Dorsolateral prefrontal cortex (tissue), 122 donors: ENCODE measurements at places on chromosomes 5 and 9.
A peak's percentile ranks its signal among the peaks of the same experiment; 100 is the strongest.

GRCh38 chr5:88732862-88733261 is 150.1 kb downstream of the MEF2C start:
- no peak for DNase-seq

GRCh38 chr5:154509784-154510555 is 31.9 kb upstream of the HAND1 start:
- DNase-seq, result no peak

GRCh38 chr5:114391321-114391720 is 29.5 kb downstream of the KCNN2 start:
- no peak for DNase-seq

GRCh38 chr5:78626009-78626571 is 22.5 kb downstream of the LHFPL2 start:
- no peak for DNase-seq

GRCh38 chr9:2363138-2363745 is 258.3 kb upstream of the VLDLR start:
- DNase-seq, result no peak

- DNase-seq, result no peak
Observed at GRCh38 chr5:40675396-40676133, 4.2 kb upstream of the PTGER4 start.

GRCh38 chr9:97633859-97634490 is 354 bp downstream of the NCBP1 start:
- DNase-seq, result peak; percentile 49

DNA sequence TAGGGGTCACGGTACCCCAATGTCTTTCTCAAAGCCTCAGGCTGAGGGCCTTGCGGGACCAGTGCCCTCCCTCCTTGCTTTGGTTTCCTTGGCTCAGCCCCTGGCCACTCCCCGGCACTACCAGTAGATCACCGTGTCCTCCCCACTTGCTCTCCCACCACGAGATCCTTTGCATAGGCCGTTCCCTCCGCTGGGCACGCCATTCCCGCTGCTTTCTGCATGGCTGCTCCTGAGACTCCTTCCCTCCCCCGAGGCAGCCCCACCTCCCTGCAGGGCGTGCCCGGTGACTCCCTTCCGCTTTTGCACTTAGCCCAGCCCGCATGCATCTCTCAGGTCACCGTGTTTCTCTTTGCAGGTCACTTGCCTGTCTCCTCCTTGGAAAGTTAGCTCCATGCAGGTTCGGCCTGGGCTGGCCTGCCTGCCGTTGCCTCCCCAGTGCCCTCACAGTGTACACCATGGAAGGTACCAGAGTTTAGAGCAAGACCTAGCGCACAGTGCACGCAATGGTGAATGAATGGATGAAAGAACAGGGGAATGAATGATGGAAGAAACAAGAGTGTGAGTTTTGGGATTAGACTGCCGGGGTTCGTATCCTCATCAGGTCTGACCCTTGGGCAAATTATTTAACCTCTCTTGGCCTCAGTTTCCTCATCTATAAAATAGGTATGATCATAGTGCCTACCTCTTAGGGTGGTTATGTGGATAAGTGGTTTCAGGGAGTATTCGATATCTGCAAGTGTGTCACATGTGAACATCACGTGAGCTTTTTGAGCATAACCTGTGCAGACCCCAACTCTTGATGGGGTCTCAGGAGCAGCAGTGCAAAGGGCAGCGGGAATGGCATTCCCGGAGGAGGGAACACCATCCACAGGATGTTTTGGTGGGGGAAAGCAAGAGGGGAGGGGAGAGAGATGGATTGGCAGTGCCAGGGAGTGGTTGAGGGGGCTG is 214.3 kb downstream of the C9orf50 start:
- DNase-seq, result no peak

- DNase-seq, result no peak
Observed at GRCh38 chr5:59725392-59725767, 168.1 kb downstream of the PDE4D start.

DNA sequence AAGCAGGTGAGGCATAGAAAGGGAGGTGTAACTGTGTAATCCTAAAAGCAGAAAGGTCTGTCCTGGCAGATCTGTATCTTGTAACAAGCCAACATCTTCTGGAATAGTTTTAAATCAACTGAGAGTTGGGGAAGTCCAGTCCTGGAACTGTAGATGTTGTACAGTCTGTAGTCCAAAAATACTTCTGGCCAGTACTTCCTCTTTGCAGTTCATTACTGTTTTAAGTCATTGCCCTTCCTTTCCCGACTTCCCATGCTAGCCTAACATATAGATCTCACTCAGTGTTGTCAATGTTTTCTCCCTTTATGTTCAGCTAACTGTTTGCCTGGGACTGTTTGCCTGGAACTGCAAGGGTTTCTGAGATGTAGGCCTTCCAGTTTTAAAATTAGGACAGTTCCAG is 168.5 kb upstream of the ISL1 start:
- DNase-seq, result no peak

DNA sequence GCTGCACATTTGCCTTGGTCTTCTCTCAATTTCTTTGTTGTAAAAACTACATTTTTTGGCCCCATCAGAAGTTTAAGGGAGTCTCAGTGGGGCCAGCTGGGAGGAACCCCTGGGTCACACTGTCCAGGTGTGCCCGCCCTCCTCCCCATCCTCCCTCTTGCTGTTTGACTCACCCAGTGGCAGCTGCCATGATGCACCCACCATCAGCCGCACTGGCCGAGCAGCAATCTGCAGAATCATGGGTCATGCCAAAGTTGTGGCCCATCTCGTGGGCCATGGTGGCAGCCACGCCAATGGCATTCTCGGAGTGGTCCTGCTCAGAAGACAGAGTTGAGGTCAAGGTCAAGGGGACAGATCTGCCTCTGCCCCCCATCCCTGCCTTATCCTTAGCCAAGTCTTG is 45.5 kb downstream of the NIPAL4 start:
- DNase-seq, result no peak

DNA sequence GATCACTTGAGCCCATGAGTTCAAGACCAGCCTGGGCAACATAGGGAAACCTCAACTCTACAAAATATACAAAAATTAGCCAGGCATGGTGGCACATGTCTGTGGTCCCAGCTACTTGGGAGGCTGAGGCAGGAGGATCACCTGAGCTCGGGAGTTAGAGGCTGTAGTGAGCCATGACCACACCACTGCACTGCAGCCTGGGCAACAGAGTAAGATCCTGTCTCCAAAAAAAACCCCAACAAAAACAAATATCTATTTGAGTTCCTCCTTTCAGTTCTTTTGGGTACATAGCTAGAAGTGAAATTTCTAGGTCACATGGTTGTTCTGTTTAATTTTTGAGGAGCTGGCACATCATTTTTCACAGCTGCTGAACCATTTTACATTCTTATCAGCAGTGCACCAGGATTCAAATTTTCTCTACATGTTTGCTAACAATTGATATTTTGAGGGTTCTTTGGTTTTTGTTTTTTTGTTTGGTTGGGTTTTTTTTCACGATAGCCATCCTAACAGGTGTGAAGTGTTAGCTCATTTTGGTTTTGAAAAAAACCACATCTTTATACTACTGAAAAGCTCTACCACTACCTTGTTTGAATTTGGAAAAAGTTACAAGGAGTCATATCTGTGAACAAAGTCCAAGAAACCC is 176.9 kb upstream of the SLC12A2 start:
- no peak for DNase-seq

DNA sequence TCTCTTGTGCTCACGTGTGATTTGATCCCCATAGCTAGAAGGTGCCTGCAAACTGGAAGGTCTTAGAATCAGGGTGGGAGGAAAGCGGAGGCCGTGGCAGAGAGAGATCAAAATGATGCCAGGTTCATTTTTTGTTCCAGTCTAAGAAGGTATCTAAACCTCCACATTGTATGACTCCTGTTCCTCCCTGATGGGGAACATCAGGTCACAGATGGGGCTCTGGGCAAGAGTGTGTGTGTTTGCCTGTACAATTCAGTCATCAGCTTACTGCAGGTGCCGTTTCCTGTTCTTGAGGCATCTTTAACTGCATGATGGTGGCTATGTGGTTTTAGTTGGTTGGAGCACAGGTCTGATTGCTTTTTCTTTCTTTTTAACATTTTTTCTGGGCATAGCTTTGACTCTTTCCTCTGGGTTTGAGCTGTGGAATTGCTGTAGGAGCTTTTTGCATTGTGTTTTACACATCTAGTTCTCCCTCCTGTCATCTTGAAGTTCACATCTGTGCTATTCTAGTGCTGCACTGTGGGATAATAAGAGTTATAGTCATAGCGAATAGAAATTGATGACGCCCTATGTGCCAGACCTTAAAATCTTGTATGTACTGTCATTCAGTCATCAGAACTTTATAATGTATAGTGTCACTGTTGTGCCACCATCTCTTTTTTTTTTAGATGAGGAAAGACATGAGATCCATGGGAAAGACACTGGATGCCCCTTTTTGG is 30.8 kb downstream of the ARHGAP26 start:
- no peak for DNase-seq

GRCh38 chr9:81552581-81552991 is 136.8 kb downstream of the TLE1 start:
- DNase-seq, result no peak

DNA sequence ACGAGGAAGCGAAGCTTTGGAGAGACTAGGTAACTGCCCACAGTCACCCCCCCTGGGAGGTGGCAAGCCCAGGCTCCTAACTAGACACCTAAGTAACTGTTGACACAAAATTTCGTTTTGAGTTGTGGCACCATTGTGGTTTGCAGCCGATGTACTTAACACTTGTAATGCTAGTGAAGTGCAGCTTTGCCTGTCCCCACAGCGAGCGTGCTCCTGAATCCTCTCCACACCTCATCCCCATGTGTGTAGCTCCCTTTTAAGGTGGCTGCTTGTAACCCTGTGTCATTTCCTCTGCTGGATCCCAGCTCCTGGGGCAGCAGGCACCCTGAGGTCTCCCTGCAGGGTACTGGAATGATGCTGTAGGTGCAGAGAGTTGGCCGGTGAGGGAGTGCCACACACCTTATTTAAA is 114.9 kb downstream of the TRIO start:
- no peak for DNase-seq

GRCh38 chr5:106393276-106393675 is 1277.5 kb downstream of the EFNA5 start:
- no peak for DNase-seq

GRCh38 chr9:69391487-69391886 is 66.5 kb downstream of the ENTREP1 start:
- DNase-seq, result no peak

GRCh38 chr9:128101231-128101661 is 26.3 kb downstream of the PTGES2 start:
- no peak for DNase-seq
